ENCODE measurements at places on chromosomes 6 and 20. TPM values are rescaled to one million over a fixed set of nuclear protein-coding genes. Genes with fewer than 3 reads are reported as not detected.

- no peaks in the 10 kb centered on the region for H3K27me3 ChIP-seq
- no peak overlapping the region for H3K27ac ChIP-seq
- no peaks in the 10 kb centered on the region for H3K4me1 ChIP-seq
- no peak for DNase-seq
- no peaks in the 10 kb centered on the region for H3K36me3 ChIP-seq
These were observed 162.1 kb upstream of the TBX18 start for GRCh38 chr6:84926189-84927155.

DNA sequence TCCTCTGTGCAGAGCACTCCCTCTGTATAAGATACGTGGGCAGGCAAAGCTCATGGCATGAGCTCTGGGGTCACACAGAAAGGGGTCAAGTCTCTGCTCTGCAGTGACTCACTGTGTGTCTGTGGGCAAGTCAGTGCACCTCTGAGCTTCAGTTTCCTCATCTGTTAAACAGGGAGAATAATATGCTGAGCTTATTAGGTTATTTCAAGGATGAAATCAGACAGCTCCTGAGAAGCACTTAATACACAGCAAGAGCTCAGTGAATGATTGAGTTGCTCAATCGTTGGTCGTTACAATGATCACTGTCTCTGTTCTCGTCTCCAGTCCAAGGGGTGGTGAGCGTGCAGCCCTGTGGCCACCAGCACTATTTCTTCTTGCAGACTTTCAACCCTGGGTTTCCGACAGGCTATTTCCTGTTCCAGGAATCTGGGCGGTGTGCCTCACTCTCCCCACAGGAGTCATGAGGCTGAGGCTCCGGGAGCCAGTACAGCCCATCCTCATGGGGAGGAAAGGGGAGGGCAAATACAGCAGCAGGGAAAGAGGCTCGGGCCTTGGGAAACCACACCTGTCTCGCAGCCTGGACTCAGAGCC is 28.9 kb downstream of the KIAA1755 start:
- peaks cover 2% of the 10 kb centered on the region for H3K4me1 ChIP-seq
- peaks cover 30% of the 10 kb centered on the region for H3K27me3 ChIP-seq
- peaks cover 4% of the 10 kb centered on the region for H3K36me3 ChIP-seq
- DNase-seq, result no peak

DNA sequence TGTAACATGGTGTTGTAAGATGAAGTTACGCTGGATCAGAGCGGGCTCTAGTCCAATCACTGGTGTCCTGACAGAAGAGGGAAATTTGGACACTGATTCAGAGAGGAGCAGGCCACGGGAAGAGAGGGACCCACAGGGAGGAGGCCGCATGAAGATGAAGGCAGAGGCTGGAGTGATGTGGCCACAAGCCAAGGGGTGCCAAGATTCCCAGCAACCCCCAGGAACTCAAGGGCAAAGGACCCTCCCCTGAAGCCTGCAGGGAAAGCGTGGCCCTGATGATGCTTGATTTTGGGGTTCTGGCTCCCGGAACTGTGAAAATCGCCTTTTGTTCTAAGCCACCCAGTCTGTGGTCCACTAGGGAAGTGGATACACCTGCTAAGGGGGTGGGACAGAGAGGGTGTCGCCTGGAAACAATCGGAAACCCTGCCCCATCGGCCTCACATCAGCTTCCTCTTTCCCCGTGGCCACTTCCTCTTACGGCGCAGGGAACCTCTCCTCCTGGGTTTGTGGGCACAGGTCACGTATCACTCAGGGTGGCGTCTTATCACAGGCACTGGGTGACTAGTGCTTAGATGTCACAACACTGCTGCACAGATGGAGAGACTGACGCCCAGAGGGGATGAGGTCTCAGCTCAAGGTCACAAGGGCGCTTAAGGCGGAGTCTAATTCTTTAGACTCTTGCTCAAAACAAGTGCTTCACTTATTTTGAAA is 58.0 kb downstream of the SULF2 start:
- peaks cover 33% of the 10 kb centered on the region for H3K4me1 ChIP-seq
- DNase-seq, result peak; percentile 21
- peak overlapping the region; percentile 90 for H3K4me3 ChIP-seq

- no peaks in the 10 kb centered on the region for H3K27me3 ChIP-seq
- no peak for DNase-seq
- H3K36me3 ChIP-seq, result peaks cover 7% of the 10 kb centered on the region
- peaks cover 34% of the 10 kb centered on the region for H3K4me1 ChIP-seq
These were observed 70.1 kb upstream of the EMILIN3 start for GRCh38 chr20:41436679-41437078.

DNA sequence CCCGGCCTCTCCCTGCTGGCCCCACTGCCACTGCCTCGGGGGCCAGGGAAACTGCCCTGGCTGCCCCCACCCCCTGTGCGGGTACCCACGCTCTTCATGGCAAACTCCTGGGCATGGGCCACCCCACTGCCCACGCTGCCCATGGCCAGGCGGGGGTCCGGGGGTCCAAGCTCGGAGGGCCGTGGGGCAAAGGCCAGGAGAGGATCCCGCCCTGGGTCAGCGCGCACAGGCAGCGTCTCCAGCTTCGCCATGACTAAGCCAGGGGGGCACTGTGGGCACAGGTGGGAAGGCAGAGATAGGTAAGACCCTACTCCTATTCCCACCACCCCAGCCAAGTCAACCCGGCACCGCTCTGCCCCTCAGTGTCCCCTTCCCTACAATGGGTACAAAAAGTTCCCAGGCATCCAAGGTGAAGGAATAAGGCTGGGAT is 6.4 kb downstream of the LZTS3 start:
- no peak overlapping the region for H3K4me3 ChIP-seq
- H3K4me1 ChIP-seq, result peaks cover 10% of the 10 kb centered on the region
- H3K27me3 ChIP-seq, result peaks cover 20% of the 10 kb centered on the region
- DNase-seq, result no peak
- H3K27ac ChIP-seq, result peak overlapping the region; percentile 65

GRCh38 chr6:142223938-142224337 is 76.9 kb downstream of the VTA1 start:
- no peaks in the 10 kb centered on the region for H3K27me3 ChIP-seq
- H3K4me3 ChIP-seq, result no peak overlapping the region
- no peak for DNase-seq
- no peak overlapping the region for H3K27ac ChIP-seq
- H3K36me3 ChIP-seq, result no peaks in the 10 kb centered on the region

DNA sequence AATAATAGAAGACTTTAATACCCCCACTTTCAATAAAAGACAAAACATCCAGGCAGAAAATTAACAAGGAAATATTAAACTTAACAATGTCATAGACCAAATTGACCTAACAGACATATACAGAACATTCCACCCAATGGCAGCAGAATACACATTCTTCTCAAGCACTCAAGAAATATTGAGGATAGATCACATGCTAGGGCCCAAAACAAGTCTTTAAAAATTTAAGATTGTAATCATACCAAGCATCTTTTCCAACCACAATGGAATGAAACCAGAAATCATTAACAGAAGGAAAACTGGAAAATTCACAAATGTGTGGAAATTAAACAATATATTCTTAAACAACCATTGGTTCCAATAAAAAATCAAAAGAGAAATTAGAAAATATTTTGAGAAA is 161.0 kb downstream of the COL12A1 start:
- no peak for DNase-seq
- no peaks in the 10 kb centered on the region for H3K4me1 ChIP-seq
- no peaks in the 10 kb centered on the region for H3K27me3 ChIP-seq
- no peaks in the 10 kb centered on the region for H3K36me3 ChIP-seq
- H3K27ac ChIP-seq, result no peak overlapping the region

GRCh38 chr6:38143191-38144150 is 323.9 kb downstream of the ZFAND3 start:
- no peaks in the 10 kb centered on the region for H3K36me3 ChIP-seq
- H3K27me3 ChIP-seq, result no peaks in the 10 kb centered on the region
- H3K4me3 ChIP-seq, result no peak overlapping the region
- no peak overlapping the region for H3K27ac ChIP-seq

- H3K27ac ChIP-seq, result no peak overlapping the region
- H3K27me3 ChIP-seq, result no peaks in the 10 kb centered on the region
- H3K4me1 ChIP-seq, result peaks cover 6% of the 10 kb centered on the region
- H3K36me3 ChIP-seq, result peaks cover 13% of the 10 kb centered on the region
These were observed 18.7 kb upstream of the RALGAPB start for GRCh38 chr20:38453941-38454340.

PTGIS gene
- total RNA-seq, result not detected

ADGB gene
- total RNA-seq, result not detected

SCUBE3 gene
- total RNA-seq, result not detected

OR2H1 gene
- total RNA-seq, result not detected

TAAR6 gene
- not detected for total RNA-seq

SLC17A4 gene
- not detected for total RNA-seq

SLC32A1 gene
- not detected for total RNA-seq

EEF1A2 gene
- total RNA-seq, result 0.99 TPM

TREML1 gene
- total RNA-seq, result 68.6 TPM

Data from T-helper 17 cell (primary cell).